ENCODE measurements at places on chromosomes 16 and 17.

- peak; percentile 25 for DNase-seq
Measured at GRCh38 chr17:68491381-68492231, 20.6 kb upstream of the PRKAR1A start.

- no peak for DNase-seq
Measured at GRCh38 chr16:27226476-27226875, 23.1 kb downstream of the KDM8 start.

GRCh38 chr17:6755281-6755680 is 565 bp upstream of the XAF1 start:
- no peak for DNase-seq

- DNase-seq, result no peak
Measured at GRCh38 chr17:34386697-34387550, 23.9 kb upstream of the CCL1 start.

DNA sequence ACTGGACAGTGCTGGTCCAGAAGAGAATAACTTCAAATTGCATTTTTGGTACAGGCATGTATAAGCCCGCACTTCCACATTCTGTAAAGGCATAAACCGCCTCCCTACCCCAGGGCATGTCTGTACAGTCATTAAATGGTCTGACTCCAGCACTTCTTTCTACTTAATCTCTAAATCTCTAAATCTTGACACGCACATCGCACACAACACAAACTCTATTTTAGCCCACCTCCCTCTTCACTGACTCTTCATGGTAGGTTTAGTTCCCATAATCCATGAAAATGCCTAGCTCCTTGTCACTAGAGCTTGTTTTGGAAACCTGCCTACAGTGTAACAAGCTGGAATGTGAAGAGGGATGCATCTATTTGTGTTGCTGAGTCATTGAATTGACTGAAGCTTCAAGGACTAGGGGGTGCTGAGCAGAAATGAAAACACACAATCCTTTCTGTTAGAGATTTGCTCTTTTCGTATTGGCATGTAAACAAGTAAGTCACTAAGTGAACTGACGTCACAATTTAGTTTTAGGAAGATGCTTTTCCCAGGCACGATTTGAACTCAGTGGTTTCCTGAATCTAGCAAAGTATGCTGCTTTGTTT is 1.6 kb upstream of the DUSP14 start:
- peak; percentile 8 for DNase-seq

DNA sequence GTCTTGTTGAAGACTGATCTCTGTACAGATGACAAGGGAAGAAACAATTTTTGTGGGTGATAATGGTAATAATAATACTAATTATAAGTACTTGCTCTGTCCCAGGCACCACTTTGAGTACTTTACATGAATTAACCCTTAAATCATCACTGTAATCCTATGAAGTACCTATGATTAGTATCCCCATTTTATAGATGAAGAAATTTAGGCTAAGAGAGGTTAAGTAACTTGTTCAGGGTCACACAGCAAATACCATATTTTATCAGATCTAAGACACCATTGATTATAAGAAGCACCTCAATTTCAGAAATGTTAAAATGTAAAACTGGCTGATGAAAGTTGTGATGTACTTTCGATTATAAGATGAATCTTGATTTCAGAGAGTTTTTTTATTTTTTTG is 18.6 kb downstream of the TADA2A start:
- DNase-seq, result no peak

DNA sequence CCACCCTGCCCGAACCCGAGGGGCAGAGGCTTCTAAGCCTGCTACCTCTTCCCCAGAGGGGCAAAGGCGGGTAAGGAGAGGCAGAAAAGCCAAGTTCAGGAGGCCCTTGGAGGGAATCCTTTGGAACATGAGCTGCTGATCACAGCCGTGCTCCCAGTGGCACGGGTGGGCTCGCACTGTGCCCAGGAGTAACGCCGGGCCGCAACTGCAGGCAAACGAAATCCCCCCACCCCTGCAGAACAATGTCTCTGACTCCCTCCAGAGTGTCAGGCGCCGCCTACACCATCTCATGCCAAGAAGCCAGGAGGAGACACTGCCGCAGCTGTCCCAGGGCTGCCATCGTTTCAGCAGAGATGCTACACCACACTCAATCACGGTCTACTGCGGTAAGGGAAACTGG is 8.9 kb downstream of the P4HB start:
- DNase-seq, result no peak

DNA sequence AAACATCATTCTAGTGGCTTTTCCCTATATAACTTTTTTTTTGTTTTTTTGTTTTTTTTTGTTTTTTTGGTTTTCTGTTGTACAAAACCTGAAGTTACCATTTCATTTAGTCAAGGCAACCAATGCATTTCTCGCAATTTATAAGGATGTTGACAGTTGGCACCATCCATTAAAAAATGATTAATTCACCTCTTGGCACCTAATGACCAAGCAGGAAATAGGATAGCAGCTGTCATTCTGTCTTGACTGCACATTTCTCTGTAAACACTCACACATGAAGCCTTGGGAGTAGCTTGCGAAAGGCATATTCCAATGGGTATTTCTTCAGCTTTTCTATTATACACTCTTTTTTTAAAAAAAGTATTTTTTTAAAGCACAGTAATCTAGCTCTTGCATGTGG is 77.5 kb downstream of the SYCE1L start:
- no peak for DNase-seq

DNA sequence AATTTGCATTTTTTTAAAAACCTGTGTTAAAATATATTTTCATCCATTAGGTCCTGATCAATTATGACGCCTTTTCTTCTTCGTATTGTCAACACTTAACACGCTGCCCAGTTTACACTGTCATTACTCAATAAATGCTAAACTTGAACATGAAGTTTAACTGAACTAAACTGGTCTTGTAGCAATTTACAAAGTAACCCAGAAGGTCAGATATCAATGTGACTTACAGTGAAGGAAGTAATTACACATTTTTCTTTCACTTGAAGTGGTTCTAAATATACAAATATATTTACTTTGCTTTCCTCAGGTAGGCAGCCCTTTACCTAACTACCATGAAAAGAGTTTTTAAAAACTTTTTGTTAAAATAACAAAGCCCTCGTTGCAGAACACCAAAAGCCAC is 256.5 kb upstream of the AXIN2 start:
- DNase-seq, result no peak

DNA sequence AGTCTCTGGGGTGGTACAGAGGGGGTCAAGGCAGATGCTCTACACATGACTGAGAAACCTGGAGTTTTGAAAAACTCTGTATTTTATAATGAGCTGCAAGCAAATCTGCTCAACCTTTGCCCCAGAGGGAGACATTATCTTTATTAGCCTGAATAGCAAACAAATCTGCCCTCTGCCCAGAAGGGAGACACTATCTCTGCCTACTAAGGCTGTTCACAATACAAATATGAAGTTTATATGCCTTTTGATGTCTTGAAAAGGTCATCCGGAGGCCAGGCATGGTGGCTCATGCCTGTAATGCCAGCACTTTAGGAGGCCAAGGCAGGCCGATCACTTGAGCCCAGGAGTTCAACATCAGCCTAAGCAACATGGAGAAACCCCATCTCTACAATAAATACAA is 11.0 kb upstream of the XYLT1 start:
- no peak for DNase-seq

GRCh38 chr17:73863761-73864535 is 219.7 kb upstream of the SDK2 start:
- DNase-seq, result no peak

GRCh38 chr17:46191322-46192188 is 1.7 kb downstream of the KANSL1 start:
- DNase-seq, result peak; percentile 45

- no peak for DNase-seq
Measured at GRCh38 chr17:72529386-72529785, 408.6 kb downstream of the SOX9 start.

DNA sequence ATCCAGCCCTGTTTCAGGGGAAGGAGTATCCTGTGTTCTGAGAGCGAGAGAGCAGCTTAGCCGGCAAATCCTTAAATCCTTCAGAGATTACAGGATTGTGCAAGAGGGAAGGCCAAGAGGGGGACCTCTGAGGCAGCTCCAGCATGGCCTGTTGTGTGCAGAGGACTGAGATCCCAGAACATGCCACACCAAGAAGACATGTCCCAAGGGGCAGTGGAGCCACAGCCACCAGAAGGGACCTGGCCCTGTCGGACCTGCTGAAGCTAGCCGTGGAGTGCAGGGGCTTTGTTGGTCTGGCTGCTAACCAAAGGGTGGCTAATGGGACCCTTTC is 1.6 kb upstream of the MRC2 start:
- DNase-seq, result no peak

- no peak for DNase-seq
Measured at GRCh38 chr17:41976142-41976768, 9.7 kb downstream of the CNP start.

GRCh38 chr17:15511142-15511541 is 43.7 kb upstream of the CDRT4 start:
- DNase-seq, result no peak

DNA sequence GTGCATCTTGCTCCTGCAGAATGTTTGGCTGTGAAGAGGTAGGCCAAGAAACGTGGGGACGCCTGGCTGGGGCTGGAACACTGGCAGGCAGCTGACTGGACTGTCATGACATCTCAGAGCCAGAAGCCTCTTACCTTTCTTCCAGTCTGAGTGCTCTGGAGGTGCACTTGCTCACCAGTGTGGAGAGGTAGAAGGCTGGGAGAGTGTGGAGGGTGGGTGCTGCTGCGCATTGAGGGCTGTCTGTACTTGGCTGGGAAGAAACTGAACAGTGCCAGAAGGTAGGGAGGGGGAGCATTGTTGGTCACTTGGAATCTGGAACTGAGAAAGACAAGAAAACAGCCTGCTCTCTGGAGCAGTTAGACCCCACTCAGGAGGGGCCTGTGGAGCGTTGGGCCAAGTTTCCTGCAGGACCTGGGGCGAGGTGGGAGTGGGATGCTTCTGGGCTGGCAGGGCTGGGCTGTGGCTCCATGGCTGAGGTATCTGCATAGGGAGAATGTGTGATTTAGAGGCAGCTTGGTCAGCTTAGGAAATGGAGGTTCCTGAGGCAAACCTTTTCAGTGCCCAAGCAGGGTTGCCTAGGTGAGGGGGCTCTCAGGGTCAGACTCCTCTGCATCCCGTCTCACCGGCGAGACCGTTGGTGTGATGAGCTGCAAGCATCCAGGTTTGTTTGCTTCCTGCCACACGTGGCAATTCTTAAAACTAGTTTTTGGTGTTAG is 55.1 kb downstream of the KSR1 start:
- DNase-seq, result no peak

GRCh38 chr17:13575922-13576419 is 25.8 kb downstream of the HS3ST3A1 start:
- DNase-seq, result no peak
